Renal pelvis (tissue), 12 donors: ENCODE measurements at places on chromosomes 5 and 9. TPM values are rescaled to one million over a fixed set of nuclear protein-coding genes. Genes with fewer than 3 reads are reported as not detected.

SEMA4D gene
- polyA plus RNA-seq, result 67.5 TPM

STC2 gene
- 1.9 TPM for polyA plus RNA-seq

ERBIN gene
- polyA plus RNA-seq, result 105 TPM

CDH18 gene
- polyA plus RNA-seq, result 1.5 TPM

CHSY3 gene
- polyA plus RNA-seq, result 2.8 TPM

PCDHGA6 gene
- polyA plus RNA-seq, result 6.4 TPM

TMEM174 gene
- polyA plus RNA-seq, result 15.7 TPM

RNF180 gene
- polyA plus RNA-seq, result 9.7 TPM
